ENCODE measurements at places on chromosomes 3 and 15.

DNA sequence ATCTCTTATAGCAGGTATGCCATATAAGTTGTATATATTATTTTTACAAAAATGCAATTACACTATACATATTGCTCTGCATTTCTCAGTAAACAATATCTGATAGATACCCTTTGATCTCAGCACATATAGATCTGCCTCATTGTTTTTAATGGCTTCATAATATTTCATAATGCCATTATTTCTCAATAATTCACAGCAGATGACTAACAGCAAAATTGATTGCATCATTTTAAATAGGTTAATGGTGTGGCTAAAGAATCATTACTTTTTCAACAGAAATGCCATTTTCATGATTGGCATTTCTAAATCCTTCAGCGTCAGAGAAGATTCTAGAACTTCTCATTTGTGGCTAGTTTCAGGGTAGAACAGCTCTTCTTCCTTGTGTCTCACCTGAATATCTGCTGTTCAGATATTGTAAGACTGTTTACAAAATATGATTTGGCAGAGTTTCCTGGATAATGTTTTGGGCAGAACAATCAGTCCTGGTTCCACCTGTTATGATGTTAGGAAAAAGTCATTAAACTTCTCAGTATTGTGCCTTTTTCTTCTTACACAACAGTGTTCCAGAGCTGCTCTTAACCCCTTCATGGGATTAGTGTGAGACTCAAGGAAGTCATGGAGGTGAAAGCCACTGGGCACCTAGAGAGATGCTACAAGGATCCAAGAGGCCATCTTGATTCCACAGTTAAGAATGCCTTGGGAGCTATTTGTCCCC lies 397.6 kb upstream of the THBS1 start:
- no peak for DNase-seq

GRCh38 chr3:54437271-54437670 lies 314.9 kb downstream of the CACNA2D3 start:
- no peak for DNase-seq

DNA sequence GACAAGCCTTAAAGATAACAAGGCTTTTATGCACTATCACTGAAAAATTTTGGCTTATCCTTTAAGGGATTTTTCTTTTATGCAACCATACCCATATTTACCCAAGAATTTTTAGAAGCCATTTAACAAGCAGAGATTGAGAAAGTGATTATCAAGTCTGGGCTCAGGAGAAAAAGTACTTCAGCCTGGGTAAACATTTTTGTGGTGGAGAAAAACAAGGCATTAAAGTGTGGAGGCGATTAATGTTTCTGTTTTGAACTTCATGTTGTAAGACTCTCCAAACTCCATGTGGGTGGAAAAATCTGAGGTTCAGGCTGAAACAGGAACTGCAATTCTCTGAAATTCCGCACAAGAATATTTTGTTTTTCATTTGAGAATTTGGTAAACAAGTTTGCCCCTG lies 260.4 kb upstream of the KCNMB2 start:
- no peak for DNase-seq

GRCh38 chr3:63607716-63608115 lies 44.8 kb upstream of the SNTN start:
- no peak for DNase-seq

DNA sequence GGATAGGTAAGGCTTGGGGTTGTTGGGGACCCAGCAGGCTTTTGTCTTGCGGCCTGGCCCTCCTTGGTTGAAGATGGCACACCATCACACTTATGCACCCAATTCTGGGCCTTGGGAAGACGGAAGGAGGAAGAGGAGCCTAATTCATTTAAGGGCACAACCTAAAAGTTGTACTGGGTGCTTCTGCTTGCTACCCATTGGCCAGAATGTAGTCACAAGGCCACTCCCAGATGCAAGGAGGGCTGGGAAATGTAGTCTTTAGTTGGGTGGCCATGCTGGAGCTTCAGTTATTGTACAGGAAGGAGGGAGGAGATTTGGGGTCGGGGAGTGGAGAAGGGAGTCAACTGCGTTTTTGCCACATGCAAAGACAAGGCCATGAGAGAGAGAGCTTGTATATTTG lies 109.2 kb downstream of the TMEM266 start:
- DNase-seq, result no peak

All from activated CD8-positive, alpha-beta memory T cell treated with anti-CD3 and anti-CD28 coated beads for 48 hours (primary cell).